ENCODE measurements at places on chromosomes 1 and 21.

DNA sequence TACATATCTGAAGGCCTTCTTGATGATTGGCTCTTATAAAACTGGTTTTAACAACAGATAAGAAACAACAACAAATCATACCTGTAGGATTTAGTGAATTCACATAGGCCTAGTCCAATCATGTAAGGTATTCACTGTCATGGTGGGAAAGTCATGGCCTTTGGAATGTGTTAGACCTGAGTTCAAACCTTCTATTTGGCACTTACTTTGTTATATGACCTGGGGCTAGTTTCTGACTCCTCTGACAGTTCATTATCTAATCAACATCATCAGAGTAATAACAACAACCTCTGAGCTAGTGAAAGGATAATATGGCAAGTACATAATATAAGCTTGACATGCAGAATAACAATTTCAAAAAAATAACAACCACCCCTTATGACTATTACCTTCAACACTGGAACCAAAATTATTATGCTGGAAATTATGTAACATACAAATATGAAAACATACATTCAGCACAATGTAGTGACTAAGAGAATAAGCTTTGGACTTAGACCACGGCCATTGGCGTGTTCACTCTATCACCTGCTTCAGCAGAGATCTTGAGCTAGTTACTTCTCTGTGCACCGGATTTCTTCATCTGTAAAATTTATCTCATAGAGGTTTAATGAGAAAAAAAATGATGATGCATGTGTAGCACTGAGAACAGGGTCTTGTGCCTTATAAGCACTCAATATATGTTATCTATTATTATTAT is 597.6 kb downstream of the LMO4 start:
- DNase-seq, result no peak

DNA sequence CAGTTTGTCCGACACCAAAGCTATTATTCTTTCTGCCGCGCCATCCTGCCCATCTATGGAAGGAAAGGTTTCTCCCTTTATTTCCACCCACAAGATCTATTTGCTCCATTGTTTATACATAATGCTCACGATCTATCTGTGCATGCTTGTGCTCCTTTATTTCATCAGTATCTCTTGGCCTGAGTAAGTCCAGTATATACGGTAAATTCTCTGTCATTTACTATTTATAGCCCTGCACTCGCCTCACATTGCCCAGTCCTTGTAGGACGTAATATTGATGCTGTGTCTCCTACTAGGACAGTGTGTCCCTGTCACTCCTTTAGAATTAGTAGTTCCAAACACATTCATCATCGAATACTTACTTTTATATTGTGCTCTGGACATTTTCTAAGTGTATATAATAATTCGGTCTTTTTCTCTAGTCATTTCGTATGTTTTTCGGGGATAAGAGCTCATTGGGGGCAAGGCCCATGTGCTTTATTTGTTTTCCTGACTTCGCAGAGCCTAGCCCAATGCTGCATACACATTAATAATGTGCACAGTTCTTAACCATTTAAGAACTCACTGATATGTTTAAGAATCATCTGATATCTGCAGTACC is 3.1 kb upstream of the NID1 start:
- no peak for DNase-seq

- no peak for DNase-seq
Measured at GRCh38 chr1:66412704-66413103, 121.2 kb upstream of the SGIP1 start.

- no peak for DNase-seq
Measured at GRCh38 chr1:70970407-70970806, 77.2 kb downstream of the PTGER3 start.

DNA sequence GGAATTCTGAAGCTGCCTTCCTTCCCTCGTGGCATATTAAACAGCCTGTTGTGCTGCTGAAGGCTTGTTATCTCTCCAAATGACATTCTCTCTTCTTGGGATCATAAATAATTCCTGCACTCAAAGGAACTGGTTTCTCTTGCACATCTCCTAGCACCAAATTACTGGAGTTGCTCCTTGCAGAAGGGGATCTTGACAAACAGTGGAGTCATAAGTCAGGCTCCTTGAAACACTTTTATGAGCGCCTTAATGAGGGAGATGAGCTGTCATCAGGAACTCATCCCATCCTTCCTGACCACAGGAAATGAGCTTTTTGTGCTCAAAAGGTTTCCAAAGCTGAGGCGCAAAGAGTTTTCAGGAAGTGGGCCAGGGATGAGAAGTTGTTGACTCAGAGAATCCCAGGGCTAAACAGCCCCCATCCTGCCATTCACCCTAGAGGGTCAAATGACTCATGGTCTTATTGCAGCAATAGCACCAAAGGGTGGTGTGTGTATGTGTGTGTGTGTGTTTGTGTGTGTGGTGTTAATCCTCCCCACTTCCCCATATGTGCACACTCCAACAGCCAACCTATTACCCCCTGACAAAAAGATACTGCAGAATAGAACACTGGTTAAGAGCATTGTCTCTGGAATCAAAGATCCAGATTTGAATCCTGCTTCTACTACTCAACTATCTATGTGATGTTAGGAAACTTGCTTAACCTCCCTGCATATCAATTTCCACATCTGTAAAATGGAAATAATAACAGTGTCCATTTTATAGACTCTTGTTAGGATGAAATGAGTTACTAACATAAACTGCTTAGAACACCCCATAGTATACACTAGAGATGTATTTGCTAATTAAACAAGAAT is 2.8 kb upstream of the PHC2 start:
- DNase-seq, result no peak

- no peak for DNase-seq
Measured at GRCh38 chr1:179935909-179936496, 18.6 kb upstream of the CEP350 start.

- DNase-seq, result no peak
Measured at GRCh38 chr1:107110326-107110725, 30.5 kb upstream of the NTNG1 start.

GRCh38 chr1:160740133-160740688 is 1.2 kb downstream of the SLAMF7 start:
- no peak for DNase-seq
